KG1 (cell line): ENCODE measurements at places on chromosomes 3 and 15.

GRCh38 chr15:82666606-82667005, 19.4 kb upstream of the CPEB1 start:
- no peak for DNase-seq

GRCh38 chr15:90667073-90667754, 49.9 kb upstream of the BLM start:
- no peak for DNase-seq

DNA sequence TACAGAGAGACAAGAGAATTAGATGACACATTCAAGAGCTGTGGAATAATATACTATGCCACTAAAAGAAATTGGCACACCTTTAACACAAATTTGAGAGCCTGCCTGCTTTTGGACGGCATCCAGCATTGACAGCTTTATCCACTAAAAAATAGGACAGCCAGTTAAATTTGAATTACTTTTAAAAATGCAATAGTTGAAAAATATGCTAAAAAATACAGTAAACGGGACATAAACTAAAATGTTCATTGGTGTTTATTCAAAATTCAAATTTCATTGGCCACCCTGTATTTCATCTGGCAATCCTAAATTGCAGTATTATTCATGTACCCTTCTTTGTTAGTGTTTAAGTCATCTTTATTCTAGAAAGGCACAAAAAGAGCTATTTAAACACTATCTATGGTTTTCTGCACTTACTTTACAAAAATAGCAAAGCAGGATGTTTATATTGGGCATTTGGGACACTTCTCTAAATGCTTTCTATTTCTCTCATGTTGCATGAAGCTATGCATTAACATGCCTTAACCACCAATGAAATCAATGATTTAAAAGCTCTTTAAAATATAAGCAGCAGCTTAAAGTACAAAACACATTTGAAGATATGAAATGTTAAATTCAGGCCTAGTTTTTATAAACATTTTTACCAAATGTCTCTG, 160.1 kb downstream of the NEK10 start:
- no peak for DNase-seq

DNA sequence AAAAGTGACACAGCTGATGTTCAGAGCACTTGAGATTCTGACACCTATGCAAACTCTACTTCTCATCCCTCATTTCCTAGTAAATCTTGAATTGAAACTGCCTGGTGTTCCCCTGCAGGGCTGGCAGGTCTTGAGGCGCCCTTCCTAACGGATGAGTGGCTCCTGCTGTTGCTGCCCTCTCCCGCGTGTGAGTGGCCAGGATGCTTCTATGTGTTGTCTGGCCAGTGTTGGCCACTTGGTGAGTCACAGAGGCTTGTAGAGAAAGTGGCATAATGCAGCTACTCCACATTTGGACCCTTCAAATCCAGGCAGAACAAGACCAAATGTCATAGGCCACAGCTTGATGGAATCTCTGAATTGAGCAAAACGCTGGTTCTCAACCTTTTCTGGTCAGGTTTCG, 63.6 kb downstream of the MOBP start:
- no peak for DNase-seq

DNA sequence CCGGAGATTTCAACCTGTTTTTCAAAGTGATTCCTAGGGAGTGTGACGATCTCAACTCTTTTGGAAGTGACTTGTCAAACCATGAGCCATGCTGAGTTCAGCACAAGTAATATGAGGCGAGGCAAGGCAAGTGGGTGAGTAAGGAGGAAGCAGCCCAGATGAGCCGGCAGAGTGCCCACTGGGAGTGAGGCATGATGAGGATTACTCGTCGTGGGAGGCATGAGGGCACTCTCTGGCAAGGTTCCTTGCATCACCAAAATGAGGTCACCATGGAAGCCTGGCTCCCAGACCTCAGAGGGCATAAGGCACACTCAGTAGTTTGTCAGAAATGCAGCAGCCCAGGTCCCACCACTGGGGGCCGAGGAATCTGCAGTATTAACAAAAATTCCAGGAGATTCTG, 636.1 kb downstream of the MAGI1 start:
- no peak for DNase-seq

DNA sequence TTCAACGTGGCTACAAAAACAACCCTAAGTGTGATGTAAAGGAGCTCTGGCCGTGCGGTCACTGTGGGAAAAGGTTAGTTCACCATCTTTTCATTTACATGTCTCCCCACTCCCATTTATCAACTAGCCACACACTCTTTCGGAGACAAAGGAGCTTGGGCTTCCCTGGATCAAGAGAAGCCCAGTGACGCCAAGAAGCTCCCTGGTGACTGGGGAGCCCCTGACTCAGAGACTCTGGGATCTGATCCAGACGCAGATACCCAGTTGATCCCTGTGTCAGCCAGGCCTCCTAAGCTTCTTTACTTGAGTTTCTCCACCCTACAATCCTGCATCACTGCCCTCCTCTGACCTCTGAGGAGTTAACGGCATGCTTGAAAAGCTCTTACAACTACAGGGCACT, 43.9 kb downstream of the HEG1 start:
- no peak for DNase-seq

GRCh38 chr3:25405335-25405734, 22.7 kb upstream of the RARB start:
- DNase-seq = no peak

DNA sequence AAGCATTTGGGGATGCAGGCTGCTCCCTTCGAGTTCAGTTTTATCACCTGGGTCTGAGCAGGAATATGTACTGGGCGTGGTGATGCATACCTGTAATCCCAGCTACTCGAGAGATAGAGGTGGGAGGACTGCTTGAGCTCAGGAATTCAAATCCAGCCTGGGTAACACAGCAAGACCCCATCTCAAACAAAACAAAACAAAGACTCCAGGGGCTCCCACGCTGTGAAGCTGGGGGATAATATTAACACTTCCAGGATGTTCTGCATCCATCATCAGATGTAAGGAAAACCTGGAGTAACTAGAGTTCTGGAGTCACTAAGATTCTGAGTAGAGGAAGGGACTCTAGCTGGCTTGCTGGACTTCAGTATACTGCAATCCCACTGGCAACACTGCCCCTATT, 40.6 kb downstream of the LYZL4 start:
- DNase-seq = no peak

DNA sequence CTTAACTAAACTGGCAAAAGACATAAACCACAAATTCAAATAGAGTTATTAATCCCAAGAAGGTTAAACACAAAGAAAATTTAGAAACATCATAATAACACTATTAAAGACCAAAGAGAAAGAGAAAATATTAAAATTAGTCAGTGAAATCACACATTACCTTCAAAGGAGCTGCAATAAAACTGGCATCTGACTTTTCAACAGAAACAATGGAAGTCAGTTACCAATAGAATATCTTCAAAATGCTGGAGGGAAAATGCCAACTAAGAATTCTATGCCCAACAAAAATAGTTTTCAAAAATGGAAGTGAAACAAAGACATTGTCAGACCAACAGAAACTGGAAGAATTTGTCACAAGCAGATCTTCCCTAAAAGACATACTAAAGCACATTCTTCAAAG, 68.7 kb upstream of the RNF7 start:
- no peak for DNase-seq

DNA sequence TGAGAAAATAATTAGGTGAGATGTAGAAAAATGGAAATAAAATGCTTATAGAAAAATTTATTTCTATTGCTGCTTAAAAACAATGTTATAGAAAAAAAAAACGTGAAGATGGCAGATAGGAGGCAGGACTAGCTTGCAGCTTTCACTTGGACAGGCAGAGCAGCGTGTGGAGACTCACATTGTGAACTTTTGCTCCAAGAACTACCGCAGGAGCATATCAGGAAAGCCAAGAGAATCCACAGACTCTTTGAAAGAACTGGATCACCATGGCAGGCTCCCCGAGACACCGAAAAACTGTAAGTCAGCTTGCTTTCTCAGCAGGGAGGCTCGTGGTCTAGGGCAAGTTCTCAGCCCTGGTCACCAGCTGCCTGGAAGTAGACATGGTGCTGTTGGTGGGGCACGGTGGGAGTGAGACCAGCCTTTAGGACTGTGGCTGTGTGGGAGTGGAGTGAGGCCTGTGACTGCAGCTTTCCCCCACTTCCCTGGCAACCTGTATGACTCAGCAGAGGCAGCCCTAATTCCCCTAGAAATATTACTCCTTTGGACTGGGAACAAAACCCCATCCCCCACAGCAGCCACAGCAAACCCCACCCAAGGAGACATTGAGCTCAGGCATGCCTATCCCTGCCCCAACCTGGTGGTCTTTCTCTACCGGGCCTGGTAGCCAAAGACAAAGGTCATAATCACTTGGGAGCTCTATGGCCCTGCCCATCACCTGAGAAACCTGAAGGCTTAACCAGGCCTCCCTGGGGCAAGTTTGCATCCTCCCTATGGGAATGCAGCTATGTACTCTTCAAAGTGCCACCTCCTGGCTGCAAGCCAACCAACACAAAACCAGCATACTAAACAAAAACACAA, 22.8 kb downstream of the STRIT1 start:
- DNase-seq = no peak

DNA sequence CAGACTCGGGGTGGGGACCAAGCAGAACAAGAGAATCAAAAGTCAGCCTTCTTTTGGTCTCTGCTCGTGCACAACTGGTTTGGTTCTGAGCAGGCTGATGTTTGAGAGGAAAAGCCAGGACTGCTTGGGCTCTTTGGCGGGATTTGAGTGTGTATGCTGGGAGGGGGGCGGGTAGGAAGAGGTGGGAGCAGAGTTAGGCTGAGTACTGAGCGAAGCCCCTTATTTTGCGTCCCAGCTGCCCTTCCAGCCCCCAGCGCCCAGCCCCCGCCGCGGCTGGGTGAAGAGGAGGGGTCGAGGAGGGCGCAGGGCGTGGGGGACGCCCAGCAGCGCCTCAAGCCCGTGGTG, 153.5 kb upstream of the GOLIM4 start:
- DNase-seq = no peak

GRCh38 chr3:57158813-57159738, 6.1 kb downstream of the IL17RD start:
- DNase-seq = no peak

- no peak for DNase-seq
Observed at GRCh38 chr15:51359981-51360380, 18.5 kb downstream of the GLDN start.

DNA sequence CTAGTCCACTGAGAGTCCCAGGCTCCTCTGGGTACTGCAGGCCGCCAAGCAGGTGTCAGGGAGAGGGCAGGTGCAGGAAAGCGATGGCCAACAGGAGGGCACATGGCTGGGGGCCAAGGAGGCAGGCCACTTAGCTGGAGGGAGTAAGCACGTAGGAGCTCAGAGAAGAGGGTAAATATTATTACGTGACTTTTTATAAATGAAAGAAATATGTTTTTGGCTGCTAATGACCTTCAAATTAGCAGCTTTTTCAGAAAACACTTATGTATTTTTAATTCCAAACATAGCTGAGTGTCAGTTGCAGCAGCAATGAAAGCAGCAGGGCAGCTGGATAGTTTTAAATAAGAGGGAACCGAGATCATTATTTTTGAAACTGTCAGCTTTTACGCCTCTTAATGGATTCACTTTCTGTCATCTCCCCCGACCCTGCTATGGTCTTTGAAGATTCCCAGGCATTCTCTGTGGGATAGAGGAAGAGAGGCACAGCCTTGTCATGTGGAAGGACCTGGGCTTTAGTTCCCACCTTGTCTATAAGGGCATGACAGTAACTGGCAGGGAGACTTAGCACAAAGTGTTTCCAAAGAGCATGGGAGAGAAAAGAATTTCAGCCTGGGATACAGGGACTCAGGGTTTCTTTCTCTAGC, 477.1 kb downstream of the EPHB1 start:
- no peak for DNase-seq

DNA sequence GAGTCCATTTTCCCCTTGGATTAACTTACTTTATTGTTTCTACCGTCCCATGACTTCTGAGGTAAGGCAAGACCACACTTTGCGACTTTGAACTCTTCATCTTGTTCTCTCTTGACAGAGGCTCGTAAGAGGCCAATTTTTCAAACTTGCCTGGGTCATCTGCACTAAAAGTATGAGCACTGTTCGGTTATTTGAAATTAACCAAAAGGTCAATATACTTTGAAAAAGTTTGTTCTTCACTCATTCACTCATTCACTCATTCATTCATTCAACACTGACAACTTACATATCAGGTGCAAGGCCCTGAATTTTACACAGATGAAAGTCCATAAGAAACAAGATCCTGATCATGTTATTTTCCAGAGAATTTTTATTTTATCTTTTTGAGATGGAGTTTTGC, 57.9 kb downstream of the ATP1B3 start:
- DNase-seq = no peak

- DNase-seq = no peak
Observed at GRCh38 chr3:124617177-124617576, 113.1 kb upstream of the UMPS start.

DNA sequence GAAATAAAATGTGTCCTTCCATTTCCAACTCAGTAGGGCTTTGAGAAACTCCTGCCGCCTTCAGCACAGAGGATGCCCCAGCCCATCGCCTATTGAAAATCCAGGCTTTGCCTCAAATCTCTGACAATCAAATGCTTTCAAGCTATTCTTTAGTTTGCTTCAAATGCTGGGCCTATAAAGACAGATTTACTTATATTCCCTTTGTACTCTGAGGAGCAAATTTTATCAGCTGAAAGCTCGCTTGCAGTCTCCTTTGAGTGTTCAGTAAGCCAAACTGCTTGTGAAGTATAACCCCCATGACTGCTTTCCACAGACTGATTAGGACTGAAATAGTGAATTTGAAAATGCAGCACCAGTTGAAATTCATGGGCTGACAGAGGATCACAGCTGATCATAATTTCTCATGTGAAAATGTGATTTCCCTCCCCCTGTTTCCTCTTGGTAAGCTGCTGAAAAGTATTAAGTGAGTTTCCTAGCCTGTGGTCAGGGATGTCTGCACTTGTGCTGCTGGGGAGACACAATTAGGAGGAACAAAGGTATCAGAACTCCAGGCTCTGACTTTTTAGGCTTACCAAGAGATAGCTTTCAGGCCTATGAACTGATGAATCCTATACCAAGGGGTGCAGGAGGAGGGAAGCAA, 563.4 kb upstream of the TGFBR2 start:
- no peak for DNase-seq

GRCh38 chr3:171776839-171777583, 33.3 kb downstream of the PLD1 start:
- DNase-seq = peak; percentile 43

DNA sequence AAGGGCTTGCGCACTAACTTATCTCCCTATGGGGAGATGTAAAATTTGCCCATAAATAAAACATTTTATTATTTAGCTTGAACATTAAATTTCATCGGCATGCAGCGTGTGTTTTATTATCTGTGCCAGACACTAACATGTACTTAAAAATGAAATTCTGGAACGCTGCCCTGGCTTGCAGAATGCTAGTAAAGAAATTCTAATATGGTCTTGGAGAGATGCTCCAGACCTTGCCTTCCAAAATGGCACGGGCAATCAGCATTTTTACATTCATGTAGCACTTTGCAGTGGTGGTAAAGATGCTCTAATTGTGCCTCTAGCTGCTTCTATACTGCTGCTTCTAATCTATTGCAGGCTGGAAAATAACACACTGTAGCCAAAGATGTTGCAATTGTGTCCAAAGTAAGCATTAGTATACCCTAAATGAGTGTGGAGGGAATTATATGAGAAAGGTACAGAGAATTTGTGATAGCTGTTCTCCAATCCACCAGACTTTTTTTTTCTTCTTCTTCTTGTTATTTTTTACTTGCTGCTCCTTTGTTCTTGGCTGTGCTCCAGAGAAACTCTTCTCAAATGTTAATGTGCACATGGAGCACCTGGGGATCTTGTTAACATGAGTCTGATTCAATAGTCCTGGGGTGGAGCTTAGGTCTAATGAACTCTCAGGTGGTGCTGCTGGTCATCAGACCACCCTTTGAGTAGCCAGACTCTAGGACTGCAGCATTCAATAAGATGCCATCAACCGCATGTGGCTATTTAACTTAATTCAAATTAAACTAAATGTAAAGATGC, 47.3 kb downstream of the CRABP1 start:
- no peak for DNase-seq

GRCh38 chr3:38219609-38220197, 45.9 kb upstream of the SLC22A13 start:
- no peak for DNase-seq
